ENCODE measurements at places on chromosomes 2 and 18.

GRCh38 chr2:118988706-118989105, 46.7 kb downstream of the MARCO start:
- DNase-seq: no peak

- no peak for DNase-seq
Observed at GRCh38 chr2:1610096-1610485, 134.2 kb downstream of the PXDN start.

GRCh38 chr18:10368456-10369453, 85.7 kb upstream of the APCDD1 start:
- no peak for DNase-seq

GRCh38 chr2:221569871-221570270, 2.2 kb downstream of the EPHA4 start:
- no peak for DNase-seq

DNA sequence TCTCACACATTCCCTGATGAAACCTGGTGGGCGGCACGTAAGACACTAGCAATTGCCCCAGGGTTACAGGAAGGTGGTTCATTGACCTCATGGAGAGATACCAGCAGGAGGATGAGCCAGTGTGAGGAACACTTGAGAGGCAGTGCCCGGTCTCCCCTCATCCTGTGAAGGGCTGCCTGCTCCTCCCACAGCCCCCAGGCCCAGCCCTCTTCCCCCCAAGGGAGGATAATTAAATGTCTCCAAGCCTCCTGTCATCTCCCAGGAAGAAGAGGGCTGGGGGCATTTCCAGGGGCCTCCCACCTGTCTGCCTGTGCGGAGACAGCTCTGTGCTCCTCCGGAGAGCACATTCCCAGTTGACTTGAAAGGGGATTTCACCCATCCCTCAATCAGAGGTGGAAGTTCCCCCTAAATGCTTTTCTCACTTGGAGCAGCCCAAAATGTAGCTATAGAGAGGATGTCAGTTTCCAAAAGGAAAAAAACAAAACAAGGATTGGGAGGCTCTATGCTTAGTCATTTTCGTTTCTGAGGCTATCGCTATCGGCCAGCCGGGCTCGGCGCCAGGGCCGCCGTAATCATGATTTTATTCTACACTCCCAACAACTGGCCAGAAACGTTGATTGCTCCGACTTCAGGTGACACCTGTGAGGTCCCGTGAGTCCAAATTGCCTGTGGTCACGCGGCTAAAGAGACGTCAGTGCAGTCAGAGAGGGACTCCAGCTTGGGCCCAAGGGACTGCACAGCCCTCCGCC, 7.1 kb downstream of the KCNF1 start:
- DNase-seq: no peak

GRCh38 chr2:231260442-231261208, 62.2 kb downstream of the ARMC9 start:
- DNase-seq: no peak

GRCh38 chr2:123127236-123127635, 897.9 kb upstream of the CNTNAP5 start:
- DNase-seq: no peak

DNA sequence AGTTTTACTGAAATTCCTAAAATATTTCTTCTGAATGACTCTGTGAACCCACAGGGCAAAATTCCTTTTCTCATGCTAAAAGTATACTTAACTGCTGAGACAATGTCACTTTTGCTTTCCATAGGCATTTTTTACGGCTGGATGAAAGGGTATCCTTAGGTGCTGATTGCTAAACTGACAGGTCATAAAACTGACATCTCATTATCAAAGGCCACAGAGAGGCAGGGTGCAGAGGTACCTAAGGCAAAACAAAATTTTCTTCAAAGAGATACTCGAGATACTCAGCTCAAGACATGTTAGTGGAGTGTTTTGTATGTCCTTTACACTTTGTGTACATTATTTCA, 62.0 kb upstream of the WDR75 start:
- DNase-seq: no peak

DNA sequence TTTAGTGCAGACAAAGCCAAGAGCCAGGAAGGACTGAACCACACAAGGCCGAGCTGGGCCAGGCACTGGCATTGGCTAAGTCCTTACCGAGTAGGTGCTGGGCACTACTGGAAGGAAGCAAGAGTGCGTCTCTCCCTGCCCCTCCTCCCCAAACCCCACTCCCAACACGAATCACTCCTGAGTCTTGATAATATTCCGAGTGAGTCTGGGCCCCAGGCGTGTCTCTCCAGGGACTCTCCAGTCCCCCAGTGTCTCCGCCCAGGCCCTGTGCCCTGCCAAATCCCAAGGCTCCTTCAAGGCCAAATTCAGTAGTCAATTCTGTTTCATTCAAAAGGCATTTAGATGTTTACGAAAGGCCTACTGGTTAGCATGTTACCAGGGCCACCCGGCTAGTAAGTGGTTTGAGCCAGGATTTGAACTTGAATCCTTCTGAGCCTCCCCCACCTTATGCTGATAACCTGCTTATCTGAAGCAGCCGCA, 82.8 kb downstream of the GLI2 start:
- peak; percentile 61 for DNase-seq

- DNase-seq: no peak
Observed at GRCh38 chr18:12628706-12629702, 28.9 kb downstream of the SPIRE1 start.

- no peak for DNase-seq
Observed at GRCh38 chr2:191571163-191571769, 106.7 kb upstream of the NABP1 start.

GRCh38 chr2:12504443-12504842, 212.3 kb upstream of the TRIB2 start:
- DNase-seq: no peak

GRCh38 chr2:127428057-127428814, 10.0 kb downstream of the PROC start:
- no peak for DNase-seq

All from T1000 (cell line).